ENCODE measurements at places on chromosomes 13 and 19. TPM values are rescaled to one million over a fixed set of nuclear protein-coding genes. Genes with fewer than 3 reads are reported as not detected.

GRCh38 chr13:109743706-109744453 is 42.5 kb downstream of the IRS2 start:
- no peak overlapping the region for H3K4me3 ChIP-seq
- H3K27ac ChIP-seq = no peak overlapping the region
- no peak for DNase-seq
- no peaks in the 10 kb centered on the region for H3K36me3 ChIP-seq
- H3K4me1 ChIP-seq = peaks cover 13% of the 10 kb centered on the region

The PGLYRP1 gene
- not detected for total RNA-seq

GRCh38 chr13:66886264-66886663 is 343.9 kb downstream of the PCDH9 start:
- no peaks in the 10 kb centered on the region for H3K27me3 ChIP-seq
- H3K36me3 ChIP-seq = no peaks in the 10 kb centered on the region
- H3K4me3 ChIP-seq = no peak overlapping the region
- no peak overlapping the region for H3K27ac ChIP-seq

DNA sequence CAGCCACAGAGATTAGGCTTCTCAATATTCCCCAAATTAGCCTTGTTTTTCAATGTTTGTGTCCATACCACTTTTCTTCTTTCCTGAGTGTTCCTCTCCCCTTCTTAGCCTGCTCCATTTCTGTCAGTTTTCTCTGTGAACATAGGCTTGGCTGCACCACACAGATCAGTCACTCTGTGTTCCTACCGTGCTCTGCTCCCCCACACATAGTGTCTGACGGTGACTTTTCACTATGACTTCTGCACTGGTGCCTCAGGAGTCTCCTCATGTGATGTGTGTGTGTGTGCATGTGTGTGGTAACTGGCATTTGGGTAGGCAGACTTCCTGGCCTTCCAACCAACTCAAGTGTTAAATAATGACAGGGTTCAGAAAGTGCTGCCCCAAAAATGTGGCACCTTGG is 47.9 kb upstream of the MYCBP2 start:
- no peaks in the 10 kb centered on the region for H3K36me3 ChIP-seq
- no peaks in the 10 kb centered on the region for H3K4me1 ChIP-seq
- H3K4me3 ChIP-seq = no peak overlapping the region
- H3K27me3 ChIP-seq = no peaks in the 10 kb centered on the region
- no peak for DNase-seq

GRCh38 chr19:54271106-54271505 is 9.8 kb downstream of the LILRB2 start:
- no peak overlapping the region for H3K4me3 ChIP-seq
- no peak overlapping the region for H3K27ac ChIP-seq
- no peaks in the 10 kb centered on the region for H3K4me1 ChIP-seq
- no peaks in the 10 kb centered on the region for H3K36me3 ChIP-seq
- DNase-seq = no peak
- no peaks in the 10 kb centered on the region for H3K27me3 ChIP-seq

The THSD1 gene
- 0.50 TPM for total RNA-seq

The ZNF260 gene
- total RNA-seq = 18.8 TPM

The PABPC3 gene
- total RNA-seq = 1.3 TPM

- H3K4me1 ChIP-seq = no peaks in the 10 kb centered on the region
- no peak overlapping the region for H3K27ac ChIP-seq
- no peaks in the 10 kb centered on the region for H3K27me3 ChIP-seq
- no peak for DNase-seq
- no peaks in the 10 kb centered on the region for H3K36me3 ChIP-seq
These were observed 11.8 kb upstream of the DIAPH3 start for GRCh38 chr13:60175571-60175970.

The EFNA2 gene
- not detected for total RNA-seq

The ADPRHL1 gene
- 1.5 TPM for total RNA-seq

DNA sequence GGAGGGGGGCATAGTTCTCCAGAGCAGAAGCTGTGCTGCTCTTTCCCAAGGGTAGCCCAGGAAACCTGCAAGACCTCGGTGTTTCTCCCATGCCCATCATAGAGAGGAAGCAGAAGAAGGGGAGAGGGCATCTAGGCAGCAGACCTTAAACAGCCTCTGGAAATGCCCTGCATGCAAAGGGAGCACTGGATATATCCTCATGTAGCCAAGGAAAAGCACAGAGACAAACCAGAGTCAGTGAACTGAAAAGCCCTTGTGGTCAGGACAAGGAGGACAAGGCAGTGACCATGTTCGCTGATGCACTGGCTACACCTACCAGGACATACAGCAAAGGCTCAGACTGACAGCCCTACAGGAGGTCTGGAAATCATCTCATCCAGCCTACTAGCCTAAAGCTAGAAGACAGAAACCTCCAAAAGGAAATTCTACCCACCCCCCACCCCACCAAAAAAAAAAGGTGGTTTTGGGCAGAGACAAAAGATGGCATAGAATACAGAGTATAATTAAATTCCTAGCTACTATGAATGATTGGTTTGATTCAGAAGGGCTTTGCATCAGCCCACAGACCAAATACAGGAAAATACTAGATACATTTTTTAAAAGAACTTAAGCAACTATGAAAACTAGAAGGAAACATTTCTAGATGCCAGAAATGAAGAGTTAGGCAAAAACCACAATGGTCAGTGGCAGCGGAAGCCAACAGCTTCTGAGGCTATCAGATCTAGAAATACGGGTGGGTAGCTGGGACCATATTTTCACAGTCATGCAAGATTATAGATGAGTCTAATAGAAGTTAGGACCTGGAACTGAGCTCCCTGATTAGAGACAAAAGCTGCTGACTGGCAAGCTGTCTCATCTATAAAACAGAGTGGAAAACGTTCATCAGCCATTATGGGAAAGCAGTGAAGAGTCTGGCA is 4.4 kb upstream of the TBC1D4 start:
- no peak overlapping the region for H3K27ac ChIP-seq
- H3K27me3 ChIP-seq = no peaks in the 10 kb centered on the region
- peaks cover 6% of the 10 kb centered on the region for H3K4me1 ChIP-seq

DNA sequence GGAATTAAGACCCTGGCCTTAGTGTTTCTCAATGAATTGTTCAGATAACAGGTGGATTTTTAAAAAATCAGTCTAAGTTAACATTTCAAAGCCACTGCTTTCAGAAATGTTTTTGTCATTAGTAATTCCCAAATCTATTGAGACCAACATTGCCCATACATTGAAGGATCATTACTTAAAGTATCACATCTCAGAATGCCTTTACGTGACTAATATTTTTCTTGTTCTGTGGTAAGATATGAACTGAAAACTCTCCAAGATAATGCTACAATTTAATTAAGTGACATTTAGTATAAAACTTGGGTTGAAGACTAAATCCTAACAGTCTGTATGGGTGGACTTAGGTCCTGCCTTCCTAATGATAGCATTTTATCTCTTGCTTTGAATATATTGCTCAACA is 59.4 kb upstream of the POSTN start:
- no peak for DNase-seq
- H3K36me3 ChIP-seq = no peaks in the 10 kb centered on the region
- no peak overlapping the region for H3K4me3 ChIP-seq

DNA sequence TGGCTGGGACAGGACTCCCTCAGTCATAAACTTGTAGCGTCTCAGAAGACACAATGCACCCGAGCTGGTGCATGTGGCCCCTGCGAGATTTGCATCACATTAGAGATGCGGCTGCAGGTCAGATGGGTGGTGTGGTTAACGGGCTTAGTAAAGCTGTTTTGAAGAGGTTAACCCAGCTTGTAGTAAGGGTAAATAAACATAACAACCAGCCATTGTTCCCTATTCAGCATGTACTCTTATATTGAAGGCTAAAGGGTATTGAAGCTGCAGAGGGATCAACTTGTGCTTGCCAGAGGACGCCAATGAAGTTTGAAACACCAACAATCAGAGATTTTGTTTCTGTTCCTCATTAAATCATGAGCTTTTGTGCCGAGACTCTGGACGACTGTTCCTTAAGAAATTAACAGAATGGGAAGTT is 79.4 kb downstream of the ZIC5 start:
- H3K4me1 ChIP-seq = no peaks in the 10 kb centered on the region
- no peaks in the 10 kb centered on the region for H3K36me3 ChIP-seq
- no peak overlapping the region for H3K4me3 ChIP-seq
- H3K27me3 ChIP-seq = peaks cover 19% of the 10 kb centered on the region

The ARMC6 gene
- total RNA-seq = 12.8 TPM

The ZNF665 gene
- 8.7 TPM for total RNA-seq

DNA sequence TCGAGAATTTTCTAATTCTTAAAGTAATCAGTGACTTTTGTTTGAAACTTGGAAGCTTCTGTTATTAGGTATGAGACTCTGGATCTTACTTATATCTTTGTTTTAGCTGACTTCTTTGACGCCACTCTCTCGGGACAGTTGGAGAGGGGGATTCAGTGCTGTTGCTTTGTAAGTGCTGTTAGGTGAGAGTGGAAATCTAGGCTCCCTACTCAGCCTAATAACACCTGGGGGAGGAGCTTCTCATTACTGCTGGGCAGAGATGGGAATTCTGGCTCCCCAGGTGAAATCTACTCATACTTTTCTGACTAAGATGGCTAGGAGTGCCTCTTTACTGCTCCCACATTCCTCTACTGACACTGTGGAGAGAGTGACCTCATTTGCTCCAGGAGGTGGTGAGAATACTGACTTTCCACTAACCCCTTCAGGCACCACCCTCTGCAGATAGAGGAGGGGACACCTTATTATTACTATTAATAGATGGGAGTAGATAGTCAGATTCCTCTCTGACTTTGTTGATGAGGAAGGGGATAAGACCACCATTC is 324.9 kb upstream of the SPRY2 start:
- H3K27ac ChIP-seq = no peak overlapping the region
- no peaks in the 10 kb centered on the region for H3K36me3 ChIP-seq
- no peaks in the 10 kb centered on the region for H3K4me1 ChIP-seq
- no peak overlapping the region for H3K4me3 ChIP-seq

DNA sequence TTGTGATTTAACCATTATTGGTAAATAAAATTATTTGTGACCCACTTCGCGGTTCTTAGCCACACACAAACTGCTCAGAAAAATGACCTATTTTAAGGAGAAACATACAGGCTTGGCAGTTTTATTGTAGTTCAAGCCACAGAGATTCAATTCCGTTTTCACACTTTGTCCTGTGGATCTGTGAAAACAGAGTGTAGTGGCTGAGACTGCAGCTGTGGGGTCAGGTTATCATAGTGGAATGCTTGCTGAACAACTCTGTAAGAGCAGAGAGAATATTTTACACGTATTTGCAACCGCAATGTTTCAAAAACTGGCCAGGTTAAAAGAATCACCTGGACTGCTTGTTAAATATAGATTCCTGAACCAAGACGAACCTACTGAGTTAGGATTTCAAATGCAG is 292.5 kb downstream of the GPC5 start:
- no peak for DNase-seq
- no peaks in the 10 kb centered on the region for H3K27me3 ChIP-seq
- no peaks in the 10 kb centered on the region for H3K4me1 ChIP-seq
- no peak overlapping the region for H3K4me3 ChIP-seq
- no peaks in the 10 kb centered on the region for H3K36me3 ChIP-seq

- no peaks in the 10 kb centered on the region for H3K27me3 ChIP-seq
- DNase-seq = no peak
- H3K4me3 ChIP-seq = no peak overlapping the region
- no peak overlapping the region for H3K27ac ChIP-seq
- H3K36me3 ChIP-seq = peaks cover 42% of the 10 kb centered on the region
These were observed 23.7 kb downstream of the DIS3 start for GRCh38 chr13:72757792-72758535.

DNA sequence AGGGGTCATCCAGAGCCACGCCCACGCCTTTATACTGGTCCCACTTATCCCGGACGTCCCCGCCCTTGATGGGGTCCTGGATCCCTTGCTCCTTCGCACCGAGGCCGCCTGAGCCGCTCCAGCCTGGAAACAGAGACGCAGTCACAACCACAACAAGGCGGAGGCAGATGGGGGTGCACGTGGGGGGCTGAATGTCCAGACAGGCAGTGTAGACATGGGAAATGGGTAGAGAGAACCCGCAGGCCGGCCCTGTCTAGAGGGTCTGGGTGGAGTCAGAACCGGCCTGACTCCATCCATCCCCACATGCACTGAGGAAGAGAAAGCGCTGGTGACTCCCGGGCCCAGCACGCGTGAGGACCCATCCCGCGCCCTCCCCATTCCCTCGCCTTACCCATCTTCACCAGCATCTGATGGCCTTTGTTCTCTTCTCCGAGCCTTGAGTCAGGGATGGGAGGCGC is 23.0 kb downstream of the CHERP start:
- H3K27me3 ChIP-seq = no peaks in the 10 kb centered on the region
- H3K4me3 ChIP-seq = no peak overlapping the region

The DCLK1 gene
- total RNA-seq = not detected

The ZNF99 gene
- not detected for total RNA-seq

GRCh38 chr13:48928757-48929430 is 46.8 kb upstream of the FNDC3A start:
- no peaks in the 10 kb centered on the region for H3K4me1 ChIP-seq
- H3K27ac ChIP-seq = no peak overlapping the region
- no peak overlapping the region for H3K4me3 ChIP-seq

GRCh38 chr19:50008532-50008931 is 16.6 kb downstream of the VRK3 start:
- peaks cover 17% of the 10 kb centered on the region for H3K4me1 ChIP-seq
- peaks cover 49% of the 10 kb centered on the region for H3K36me3 ChIP-seq
- H3K27me3 ChIP-seq = no peaks in the 10 kb centered on the region
- H3K27ac ChIP-seq = no peak overlapping the region

The LGALS13 gene
- not detected for total RNA-seq

The KIR2DL1 gene
- total RNA-seq = not detected

The LILRB5 gene
- 0.52 TPM for total RNA-seq

GRCh38 chr13:113846636-113847318 is 17.1 kb downstream of the GAS6 start:
- DNase-seq = no peak
- H3K36me3 ChIP-seq = no peaks in the 10 kb centered on the region
- no peak overlapping the region for H3K27ac ChIP-seq
- H3K27me3 ChIP-seq = no peaks in the 10 kb centered on the region
- peaks cover 42% of the 10 kb centered on the region for H3K4me1 ChIP-seq

The KIR3DL2 gene
- total RNA-seq = not detected

DNA sequence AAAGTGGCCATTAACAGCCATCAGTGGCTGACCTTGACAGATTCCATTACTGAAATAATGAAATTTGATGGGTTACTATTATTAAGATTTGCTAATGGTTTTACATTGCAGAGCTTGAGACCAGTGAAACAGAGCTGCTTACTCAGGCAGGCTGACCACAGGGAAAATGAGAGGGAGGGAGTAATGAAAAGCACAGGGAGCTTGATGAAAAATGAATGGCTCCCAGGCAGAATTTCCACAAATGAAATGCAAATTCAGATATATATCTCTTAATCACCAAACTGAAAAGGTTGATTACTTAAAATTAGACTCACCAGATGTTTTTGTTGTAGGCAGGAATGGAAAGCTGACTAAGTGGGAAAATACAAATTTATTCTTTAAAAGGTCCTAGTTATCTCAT is 36.1 kb downstream of the HTR2A start:
- no peak overlapping the region for H3K4me3 ChIP-seq
- no peaks in the 10 kb centered on the region for H3K4me1 ChIP-seq
- no peak for DNase-seq
- H3K27me3 ChIP-seq = peaks cover 3% of the 10 kb centered on the region
- H3K36me3 ChIP-seq = no peaks in the 10 kb centered on the region
- no peak overlapping the region for H3K27ac ChIP-seq

GRCh38 chr13:35851881-35852280 is 279.3 kb downstream of the DCLK1 start:
- no peaks in the 10 kb centered on the region for H3K4me1 ChIP-seq
- H3K36me3 ChIP-seq = no peaks in the 10 kb centered on the region
- DNase-seq = no peak
- no peak overlapping the region for H3K4me3 ChIP-seq
- H3K27ac ChIP-seq = no peak overlapping the region

Data from CD4-positive, alpha-beta memory T cell (primary cell).